ENCODE measurements at places on chromosomes 3 and 15.
A peak's percentile ranks its signal among the peaks of the same experiment; 100 is the strongest.

DNA sequence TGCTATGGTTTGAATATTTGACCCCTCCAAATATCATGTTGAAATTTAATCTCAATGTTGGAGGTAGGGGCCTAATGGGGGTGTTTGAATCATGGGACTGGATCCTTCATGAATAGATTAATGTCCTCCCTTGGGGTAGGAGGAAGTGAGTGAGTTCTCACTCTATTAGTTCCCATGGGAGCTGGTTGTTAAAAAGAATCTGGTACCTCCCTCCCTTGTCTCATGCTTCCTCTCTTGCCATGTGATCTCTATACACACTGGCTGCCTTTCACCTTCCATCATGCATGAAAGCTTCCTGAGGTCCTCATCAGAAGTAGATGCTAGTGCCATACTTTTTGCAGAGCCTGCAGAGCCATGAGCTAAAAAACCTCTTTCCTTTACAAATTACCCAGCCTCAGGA is 177.7 kb upstream of the MCTP2 start:
- DNase-seq, result no peak

GRCh38 chr3:113005611-113006010 is 14.8 kb downstream of the GTPBP8 start:
- no peak for DNase-seq

- no peak for DNase-seq
Measured at GRCh38 chr15:78992416-78993256, 47.8 kb upstream of the CTSH start.

GRCh38 chr15:78149805-78150751 is 916 bp downstream of the IDH3A start:
- no peak for DNase-seq

DNA sequence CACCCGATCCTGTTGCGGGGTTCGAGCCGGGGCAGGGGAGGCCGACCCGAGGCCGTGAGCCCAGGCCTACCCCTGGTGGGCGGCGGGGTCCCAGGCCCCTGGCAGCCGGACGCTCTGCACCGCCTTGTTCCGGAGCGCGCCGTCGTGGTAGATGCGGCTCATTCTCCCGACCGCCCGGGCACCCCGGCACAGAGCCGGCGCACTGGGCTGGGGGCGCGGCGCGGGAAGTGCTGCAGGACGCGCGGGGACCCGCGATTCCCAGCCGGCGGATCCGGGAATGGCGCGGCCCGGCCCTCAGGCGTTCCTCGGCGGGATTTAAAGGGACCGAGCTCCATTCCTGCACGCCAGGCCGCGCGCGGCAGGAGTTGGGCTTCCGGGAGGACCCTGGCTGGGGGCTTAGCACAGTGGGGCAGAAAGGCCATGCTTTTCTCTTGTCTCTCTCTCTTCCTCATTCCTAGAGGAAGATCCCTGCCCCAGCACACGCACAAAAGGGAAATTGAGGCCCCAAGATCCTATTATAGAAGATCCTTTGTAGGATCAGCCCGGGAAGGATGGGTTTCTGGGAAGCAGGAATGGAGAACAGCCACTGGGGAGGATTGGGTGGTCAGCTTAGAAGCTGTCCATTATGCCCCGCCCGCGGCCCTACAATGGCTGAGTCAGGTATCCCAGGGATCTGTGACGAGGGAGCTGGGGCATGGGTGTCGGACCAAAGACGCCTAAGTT is at the start of gene ARPIN:
ARPIN (minus strand) TSS at position 279 of the 723 bp plus-strand sequence; CDS start at position 162, 117 bp downstream.
- DNase-seq, result no peak

- DNase-seq, result no peak
Measured at GRCh38 chr3:100198579-100199269, 62.1 kb upstream of the TBC1D23 start.

DNA sequence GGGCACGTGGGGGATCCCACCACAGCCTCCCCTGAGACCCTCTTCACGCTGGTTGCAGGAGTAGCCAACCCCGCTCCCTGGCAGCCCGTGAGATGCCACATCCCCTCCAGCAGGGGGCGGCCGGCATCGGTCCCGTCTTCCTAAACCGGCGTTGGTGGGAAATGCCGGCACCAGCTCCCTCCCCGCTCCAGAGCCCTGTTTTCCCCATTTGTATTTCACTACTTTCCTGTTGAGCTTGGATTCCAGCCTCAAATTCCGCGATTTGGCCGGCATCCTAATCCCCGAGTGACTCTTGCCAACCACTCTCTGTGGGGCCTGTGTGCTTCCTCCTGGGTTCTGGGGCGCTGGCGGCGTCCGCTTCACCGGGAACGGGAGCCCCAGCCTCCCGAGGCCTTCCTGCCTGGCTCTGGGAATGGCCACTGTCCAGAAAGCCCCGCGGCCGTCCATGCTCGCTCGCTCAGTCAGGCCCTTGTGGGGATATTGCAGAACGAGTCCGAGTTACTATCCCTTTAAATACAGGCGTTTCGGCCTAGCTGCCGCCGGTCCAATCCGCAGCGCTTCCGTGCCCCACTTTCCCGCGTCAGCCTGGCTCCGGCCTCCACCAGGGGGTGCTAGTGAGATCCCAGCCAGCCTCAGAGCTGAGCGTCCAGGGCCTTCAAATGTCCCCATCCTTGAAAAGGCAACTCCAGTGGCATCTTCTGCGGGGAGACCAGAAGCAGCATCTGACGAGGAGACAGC is 8.1 kb upstream of the ADAMTS17 start:
- peak; percentile 78 for DNase-seq

- no peak for DNase-seq
Measured at GRCh38 chr3:126491221-126492013, 15.7 kb upstream of the ZXDC start.

DNA sequence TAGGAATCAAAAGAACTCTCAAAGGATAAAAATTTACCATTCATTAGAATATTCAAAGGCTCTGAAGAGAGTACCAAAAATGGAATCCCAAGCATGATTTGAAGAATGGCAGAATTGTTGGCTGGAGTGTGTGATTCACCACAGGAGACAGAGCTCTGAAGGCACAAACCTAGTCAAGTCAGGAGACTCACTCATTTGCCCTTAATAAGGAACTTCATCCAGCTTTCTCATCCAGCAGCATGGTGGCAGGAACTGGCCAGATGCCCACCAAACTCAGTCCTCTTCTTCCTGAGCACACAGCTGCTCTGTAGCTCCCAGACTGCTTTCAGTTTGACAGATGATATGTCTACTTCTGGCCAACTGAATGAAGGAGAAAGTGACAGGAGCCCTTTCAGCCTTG is 16.5 kb upstream of the HEG1 start:
- DNase-seq, result no peak

DNA sequence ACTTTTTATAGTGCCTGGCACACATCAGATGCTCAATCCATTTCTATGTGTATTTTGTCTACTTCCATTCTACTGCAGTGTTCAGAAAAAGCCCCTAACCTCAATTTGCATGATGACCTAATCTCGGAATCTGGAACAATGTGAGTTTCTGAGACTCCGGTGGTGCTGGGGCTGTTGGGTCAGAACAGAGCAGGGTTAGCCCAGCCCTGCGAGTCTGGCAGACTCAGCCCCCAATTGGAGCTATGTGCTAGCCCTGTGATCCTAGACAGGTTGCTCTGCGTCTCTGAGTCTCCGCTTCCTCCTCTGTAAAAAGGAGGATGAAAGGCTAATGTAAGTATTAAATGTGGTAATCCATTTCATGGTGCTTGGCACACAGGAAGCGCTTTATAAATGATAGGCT is 95.0 kb upstream of the ICE2 start:
- DNase-seq, result no peak
